ENCODE measurements at places on chromosomes 2 and 18.

- DNase-seq: peak; percentile 40
These were observed 168.2 kb downstream of the FAM210A start for GRCh38 chr18:13558124-13558523.

- DNase-seq: no peak
These were observed 73.0 kb upstream of the RGPD5 start for GRCh38 chr2:109721135-109721534.

DNA sequence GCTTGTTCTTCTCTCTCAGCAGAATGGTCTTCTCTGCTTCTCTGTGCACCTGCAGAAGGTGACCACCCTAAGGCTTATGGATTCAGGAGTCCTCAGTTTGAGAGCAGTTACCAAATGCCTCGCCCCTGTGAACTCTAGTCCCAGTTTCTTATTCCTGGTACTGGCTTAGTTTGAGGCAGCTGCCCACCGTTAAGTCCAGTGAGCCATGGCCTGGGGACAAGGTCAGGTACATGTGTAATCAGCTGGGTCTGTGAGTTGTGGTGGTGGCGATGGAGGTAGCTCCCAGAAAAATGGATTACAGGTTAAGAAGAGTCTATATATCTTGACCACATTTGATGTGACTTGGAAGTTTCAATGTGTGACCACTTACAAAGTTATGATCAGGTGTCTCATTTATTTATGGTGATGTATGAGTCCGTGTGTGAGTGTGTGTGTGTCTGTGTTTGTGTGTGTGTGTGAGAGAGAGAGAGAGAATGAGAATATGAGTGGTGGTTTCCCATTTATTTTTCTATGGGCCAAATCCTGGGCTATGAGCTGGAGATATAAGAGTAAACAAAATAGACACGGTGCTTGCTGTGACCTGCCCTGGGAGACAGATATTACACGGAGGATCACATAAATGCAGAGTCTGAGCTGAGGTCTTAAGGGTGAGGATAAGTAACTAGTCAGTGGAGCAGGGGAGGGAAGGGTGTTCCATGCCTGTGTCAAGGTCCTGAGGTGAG lies 13.0 kb upstream of the IL1RN start:
- DNase-seq: no peak

- DNase-seq: no peak
These were observed 143.9 kb downstream of the CAPN13 start for GRCh38 chr2:30663321-30663720.

- no peak for DNase-seq
These were observed 68.4 kb downstream of the TWIST2 start for GRCh38 chr2:238916176-238916874.

DNA sequence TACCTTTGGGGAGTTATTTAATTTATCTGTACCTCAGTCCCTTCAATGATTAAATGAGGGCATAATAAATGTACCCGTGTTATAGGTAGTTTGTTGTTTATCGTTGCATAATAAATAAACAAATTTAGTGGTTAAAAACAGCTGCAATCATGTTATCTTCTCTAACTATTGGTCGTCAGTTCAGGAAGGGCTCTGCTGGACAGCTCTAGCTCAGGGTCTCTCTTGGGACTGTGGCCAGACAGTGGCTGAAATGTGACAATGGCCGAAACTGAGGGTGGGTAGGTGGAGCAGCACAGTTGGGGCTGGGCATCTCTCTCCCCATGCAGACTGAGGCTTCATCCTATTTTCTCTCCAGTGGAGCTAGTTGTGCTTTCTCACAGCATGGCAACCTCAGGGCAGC lies 632.1 kb upstream of the HS6ST1 start:
- no peak for DNase-seq

DNA sequence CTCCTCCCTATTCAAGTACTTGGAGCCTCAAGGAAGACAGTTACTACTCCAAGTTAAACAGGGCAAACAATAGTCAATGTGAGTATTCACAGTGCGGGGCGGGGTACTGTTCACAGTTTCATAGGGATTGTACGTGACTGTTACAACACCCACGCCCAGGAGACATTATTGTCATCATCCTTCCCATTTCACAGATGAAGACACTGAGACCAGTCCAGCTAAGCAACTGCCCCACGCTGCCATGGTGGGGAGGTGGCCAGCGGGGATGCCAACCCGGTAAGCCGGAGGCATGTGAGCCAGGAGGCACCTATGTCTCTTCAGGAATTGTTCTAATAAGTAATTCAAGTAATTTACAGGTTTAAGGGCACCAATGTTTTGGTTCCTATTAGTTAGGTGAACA lies 982 bp downstream of the HJURP start:
- DNase-seq: peak; percentile 59

DNA sequence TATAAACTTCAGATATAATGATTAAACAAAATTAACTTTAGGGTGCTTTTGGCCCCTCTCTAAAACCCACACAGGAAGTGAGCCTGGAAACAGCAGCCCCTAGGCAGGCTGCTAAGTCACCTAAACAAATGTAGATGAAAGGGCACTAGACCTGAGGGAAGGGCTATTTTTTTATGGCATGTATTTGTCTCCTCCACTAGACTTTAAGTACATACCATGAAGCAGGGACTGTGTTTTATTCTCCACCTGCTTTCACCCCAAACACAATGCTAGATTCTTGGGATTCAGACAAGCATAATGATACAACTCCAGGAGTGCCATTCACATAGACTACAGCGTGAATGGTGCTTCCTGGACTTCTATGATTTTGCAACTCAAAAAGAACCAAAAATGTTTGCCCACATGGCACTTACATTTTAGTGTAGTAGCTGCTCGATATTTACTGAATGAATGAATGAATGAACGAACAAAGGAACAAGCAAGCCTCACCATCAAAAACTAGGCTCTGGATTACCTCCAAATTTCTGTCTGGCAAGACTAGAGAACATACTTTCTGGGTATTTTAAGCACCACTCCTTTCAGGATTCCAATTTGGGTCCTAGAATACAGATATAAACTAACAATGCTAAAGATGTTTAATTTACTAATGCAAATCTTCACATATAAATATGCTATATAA lies 10.1 kb downstream of the ATAD2B start:
- DNase-seq: no peak

DNA sequence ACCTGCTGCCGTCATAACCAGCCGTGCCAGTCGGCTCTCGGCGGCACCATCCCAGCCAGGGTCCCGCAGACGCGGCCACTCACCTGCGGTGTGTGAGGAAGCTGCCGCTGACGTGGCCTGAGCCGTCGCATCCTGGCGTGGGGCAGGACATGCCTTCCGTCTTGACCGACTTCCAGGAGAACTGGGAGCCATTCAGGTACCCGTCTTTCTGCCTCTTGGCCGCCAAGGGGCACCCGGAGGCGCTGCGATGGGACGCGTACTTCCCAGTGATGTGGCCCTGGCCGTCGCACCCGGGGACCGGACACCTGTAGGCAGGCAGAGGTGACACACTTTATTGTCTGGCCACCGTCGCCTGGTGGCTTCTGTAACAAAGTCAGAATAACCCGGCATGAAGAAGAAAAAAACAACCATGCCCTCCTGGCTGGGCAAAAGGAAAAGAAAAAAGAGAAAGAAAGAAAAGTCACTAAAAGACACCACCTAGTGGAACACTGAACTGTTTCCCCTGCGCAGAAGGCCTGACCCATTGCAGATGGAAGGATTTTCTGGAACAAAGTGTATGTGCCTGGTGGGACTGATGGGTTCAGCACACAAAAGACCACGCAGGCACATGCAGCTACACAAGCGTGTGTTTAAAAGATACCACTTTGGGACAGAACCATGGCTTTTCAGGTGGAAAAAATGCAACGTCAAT lies 94.9 kb upstream of the PXDN start:
- no peak for DNase-seq

DNA sequence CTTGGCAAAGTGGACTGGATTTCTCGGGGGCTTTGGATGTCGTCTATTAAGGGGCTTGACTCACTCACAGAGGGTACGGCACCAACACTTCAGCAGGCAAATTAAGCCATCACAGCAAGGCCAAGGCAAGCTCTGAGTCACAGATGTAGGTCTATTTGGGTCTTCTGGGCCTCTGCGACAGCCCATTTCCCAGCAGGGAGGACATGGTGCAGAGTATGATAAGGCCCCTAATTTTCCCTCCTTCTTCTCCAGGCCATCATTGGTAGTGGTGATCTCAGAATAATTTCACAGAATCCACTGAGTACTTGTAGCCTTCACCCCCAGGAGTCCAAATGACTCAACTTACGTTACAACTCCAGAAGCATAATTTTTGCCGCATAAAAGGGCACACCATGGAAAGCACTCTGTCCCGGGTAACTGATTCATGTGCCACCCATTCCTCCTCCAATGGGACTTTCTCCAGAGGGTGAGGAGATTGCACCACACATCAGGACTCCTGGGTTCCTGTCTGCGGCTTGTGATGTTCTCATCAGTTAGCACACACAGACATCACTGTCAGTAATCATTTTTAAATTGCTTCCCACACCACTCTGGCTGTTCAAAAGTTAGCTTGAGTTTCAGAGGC lies 164.9 kb downstream of the TXNL1 start:
- no peak for DNase-seq

- DNase-seq: no peak
These were observed 65.4 kb downstream of the MARCHF4 start for GRCh38 chr2:216306868-216307267.

- DNase-seq: no peak
These were observed 307.0 kb upstream of the REG3G start for GRCh38 chr2:78718473-78718872.

GRCh38 chr18:63234432-63234831 lies 85.1 kb downstream of the BCL2 start:
- DNase-seq: no peak

GRCh38 chr2:56234241-56234640 lies 50.5 kb downstream of the CCDC85A start:
- DNase-seq: no peak

- peak; percentile 32 for DNase-seq
These were observed 145.5 kb downstream of the LRATD1 start for GRCh38 chr2:14778015-14778414.

DNA sequence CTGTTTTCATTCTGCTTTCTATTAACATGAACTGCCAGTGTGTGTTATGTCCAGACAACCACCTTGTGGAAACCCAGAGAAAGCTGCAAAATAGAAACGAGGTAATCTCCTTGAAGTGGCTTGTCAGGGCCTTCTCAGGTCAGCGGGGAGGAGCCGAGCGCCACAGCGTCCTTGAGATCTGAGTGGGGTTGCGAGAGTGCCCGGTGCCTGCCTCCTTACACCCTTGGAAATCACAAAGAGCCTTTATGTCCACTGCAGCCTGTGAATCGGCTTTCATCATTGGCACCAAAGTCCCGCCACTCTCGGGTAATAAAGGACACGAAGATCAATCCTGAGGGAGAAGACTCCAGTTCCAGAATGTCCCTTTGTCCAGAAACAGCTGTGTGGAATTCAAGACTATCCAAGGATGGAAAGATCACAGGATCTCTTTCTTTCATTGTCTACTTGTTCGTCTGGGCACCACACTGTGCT lies 135.2 kb downstream of the HRH4 start:
- DNase-seq: no peak

DNA sequence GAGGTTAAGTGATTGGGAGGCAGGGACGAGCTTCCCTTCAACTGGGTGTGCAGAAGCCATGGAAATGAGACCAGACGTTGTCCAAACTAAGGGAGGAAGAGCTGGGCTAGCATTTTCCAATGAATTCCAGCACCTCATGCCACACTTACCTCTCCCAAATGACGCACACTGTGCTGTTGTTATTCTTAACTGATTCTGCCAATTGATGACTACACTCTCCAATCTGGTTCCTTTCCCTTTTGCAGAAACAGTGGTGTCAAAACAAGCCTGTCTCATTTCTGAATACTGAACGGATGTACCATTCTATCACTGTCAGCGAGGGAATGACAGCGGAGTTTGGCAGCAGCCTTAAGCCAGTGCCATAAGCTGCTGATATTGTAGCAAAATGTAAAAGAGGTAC lies 380.5 kb upstream of the HNRNPA3 start:
- DNase-seq: no peak

GRCh38 chr2:30218814-30219213 lies 12.5 kb upstream of the LBH start:
- no peak for DNase-seq

GRCh38 chr2:108825254-108825653 lies 38.7 kb downstream of the CCDC138 start:
- no peak for DNase-seq

GRCh38 chr2:195408196-195408595 lies 248.8 kb upstream of the SLC39A10 start:
- DNase-seq: no peak

DNA sequence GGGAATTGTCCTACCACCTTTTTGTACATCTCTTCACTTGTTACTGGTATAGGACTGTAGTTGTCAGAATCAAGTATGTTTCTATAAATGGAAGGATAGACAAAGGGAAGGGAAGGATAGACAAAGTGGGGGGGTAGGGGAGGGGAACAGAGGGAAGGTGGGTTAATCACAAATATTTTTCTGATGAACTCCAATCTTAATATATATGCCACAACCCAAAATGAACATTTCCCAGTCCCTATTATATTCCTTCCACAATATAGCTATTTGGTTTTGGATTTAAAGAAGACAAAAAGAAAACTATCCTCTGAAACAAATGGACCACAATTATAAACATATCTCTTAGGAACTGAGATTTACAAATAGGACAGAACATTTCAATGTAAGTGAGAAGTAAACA lies 329.4 kb downstream of the EXOC6B start:
- DNase-seq: no peak

DNA sequence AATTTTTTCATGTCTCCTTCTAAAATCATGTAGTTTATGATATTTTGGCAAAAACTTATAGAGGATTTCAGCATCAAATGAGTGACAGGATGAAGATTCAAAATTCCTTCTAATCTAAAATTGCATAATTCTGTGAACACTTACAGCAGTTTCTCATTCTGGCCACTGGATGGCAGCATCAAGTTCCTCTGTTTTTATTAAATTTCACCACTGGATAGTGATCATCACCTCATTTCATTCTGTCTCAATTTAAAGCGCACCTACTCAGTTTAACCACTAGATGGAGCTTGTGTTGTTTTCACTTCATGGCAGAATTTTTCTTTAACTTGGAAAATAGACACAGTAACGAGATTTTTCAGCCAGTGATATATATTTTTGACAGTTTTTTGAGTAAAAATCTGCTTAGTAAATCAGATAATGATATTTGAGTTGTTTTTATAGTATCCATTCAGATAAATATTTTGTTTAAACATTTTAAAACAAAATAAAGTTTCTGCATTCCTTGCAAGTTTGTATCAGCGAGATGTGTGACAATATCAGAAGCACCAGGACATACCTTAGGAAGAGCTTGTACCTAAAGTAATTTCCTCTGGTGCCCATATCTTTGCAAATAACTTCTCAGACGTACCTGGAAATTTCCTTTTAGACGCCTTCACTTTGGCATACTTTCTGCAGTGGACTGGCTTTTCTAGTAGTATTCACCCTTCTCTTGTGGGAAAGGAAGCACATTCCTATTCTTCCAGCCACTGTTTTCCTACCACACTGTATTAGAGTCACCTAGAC lies 94.7 kb upstream of the ARHGAP15 start:
- peak; percentile 91 for DNase-seq

DNA sequence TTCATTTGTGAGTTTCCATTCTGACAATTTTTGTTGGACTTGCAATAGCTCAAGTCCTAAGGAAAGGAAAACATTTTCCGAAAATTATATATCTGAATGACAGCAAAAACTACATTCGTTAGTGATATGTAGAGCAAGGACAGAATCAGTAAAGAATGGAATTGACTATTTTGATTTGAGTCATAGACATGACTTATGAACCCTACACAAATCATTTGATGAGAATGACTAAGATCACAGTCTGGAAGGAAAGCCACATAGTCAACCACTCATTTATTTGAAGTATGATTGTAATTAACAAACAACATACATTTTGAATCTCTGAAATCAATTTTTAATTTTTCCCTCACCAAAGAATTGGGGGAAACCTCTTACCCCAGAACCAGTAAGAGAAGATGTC lies 231.6 kb upstream of the CRIM1 start:
- DNase-seq: peak; percentile 3
